H1 (cell line): ENCODE measurements at places on chromosomes 2 and 18. TPM values are rescaled to one million over a fixed set of nuclear protein-coding genes. Genes with fewer than 3 reads are reported as not detected.

- DNase-seq, result no peak
These were observed 54.4 kb downstream of the CAPN13 start for GRCh38 chr2:30752811-30753210.

DNA sequence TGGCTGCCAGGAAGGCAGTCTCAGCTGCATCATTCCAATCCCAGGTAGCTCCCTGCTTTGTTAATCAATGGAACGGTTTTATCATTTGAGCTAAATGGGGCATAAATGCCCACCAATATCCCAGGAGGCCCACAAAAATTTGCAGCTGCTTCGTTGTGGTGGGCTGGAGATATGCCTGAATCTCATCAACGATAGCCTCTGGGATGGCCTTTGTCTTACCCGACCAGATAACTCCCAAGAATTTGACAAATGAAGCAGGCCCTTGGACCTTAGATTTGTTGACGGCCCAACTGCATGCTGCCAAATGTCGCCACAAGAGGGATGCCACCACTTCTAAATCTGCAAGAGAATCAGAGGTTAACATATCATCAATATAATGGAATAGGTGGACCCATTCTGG is 236.4 kb downstream of the MBD5 start:
- no peak for DNase-seq

Gene MBD5
- total RNA-seq, result 29.4 and 29.6 TPM in 2 replicates

DNA sequence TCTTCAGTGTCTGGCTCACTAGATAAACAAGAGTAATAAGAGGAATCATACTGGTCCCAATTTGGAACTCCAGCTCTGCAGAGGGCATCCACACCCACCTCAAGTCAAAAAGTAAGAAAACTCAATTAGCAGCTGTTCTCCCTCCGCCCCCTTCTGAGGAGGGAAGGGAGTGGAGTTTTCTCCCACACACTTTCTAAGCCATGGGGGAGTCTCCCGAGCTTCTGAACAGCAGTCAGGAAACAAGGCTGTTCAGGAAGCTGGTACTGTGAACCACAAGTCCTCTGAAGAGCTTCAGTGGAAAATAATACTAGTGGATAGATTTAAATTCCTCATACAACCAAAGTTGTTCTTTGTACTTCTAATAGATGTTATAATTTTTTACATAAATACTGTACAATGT is 32.9 kb upstream of the SPTBN1 start:
- DNase-seq, result no peak

Gene MATN3
- 9.7 and 9.9 TPM in 2 replicates for total RNA-seq

- peak; percentile 78 for DNase-seq
These were observed at the start of gene FNDC4 for GRCh38 chr2:27494944-27495554. Gene FNDC4 (minus strand): TSS chr2:27495200. CDS start chr2:27494679, 521 bp downstream.

DNA sequence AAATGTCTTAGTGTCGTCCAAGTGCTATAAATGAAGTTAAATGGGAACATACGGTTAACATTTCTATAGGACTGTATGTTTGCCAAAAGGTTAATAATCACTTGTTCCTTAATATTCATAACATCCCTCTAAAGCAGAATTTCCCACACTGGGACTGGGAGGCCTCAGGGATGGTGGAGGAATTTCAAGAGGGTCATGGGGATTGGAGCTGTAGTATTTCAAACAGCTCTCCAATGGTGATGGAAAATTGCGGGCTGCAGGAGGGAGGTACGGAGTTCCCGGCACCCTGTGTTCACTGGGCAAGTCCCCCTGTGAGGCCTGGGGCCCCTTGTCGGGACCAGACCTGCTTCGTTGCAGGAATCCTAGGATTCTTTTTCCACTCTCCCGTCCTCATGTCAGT is 39.8 kb upstream of the CTAGE1 start:
- no peak for DNase-seq
